ENCODE measurements at places on chromosomes 4 and X. TPM values are rescaled to one million over a fixed set of nuclear protein-coding genes. Genes with fewer than 3 reads are reported as not detected.

- DNase-seq, result peak; percentile 76
Measured at GRCh38 chr4:104826171-104826570, 320.5 kb upstream of the TET2 start.

Gene CLNK
- polyA plus RNA-seq, result not detected

Gene SULT1E1
- 0.65 TPM for polyA plus RNA-seq

DNA sequence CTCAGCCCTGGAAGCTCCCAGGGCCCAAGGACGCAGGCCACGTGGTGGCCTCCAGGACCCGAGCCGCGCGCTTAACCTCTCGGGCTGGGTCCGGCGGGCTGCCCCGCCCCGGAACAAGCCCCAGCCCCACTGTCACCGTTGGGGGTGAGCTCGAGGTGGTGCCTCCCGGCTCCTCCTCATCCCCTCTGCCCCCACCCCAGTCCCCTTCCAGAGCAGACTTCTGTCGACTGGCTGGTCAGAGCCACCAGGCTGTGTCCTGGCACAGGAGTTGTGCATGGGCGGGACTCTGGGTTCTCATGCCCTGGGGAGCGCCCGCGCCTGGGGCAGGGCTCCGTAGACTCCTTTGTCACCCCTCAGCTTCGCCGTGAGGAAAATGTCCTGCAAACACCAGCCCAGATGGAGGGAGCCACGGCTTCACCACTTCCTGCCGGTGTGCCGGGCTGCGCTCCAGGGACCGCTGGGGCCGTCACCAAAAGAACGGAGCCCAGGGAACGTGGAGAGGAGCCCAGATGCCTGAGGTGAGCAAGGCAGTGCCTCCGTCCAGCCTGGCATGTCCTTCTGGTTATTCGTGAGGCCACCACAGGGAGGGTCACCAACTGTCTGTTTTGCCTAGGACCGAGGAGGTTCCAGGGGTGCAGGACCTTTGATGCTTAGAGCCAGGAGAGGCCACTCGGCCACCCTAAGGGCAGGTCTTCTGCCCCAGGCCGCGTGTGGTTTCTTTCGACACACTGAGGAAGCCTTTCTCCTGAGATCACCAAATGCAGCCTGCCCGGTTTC lies 7.1 kb upstream of the RGS12 start:
- DNase-seq, result no peak

Gene PAGE4
- polyA plus RNA-seq, result not detected

Gene EFHC2
- polyA plus RNA-seq, result 0.18 TPM

Gene HDX
- polyA plus RNA-seq, result 1.1 TPM

GRCh38 chr4:38017609-38018008 lies 57.4 kb downstream of the PTTG2 start:
- no peak for DNase-seq

- DNase-seq, result no peak
Measured at GRCh38 chrX:125198546-125198945, 121.1 kb upstream of the TEX13C start.

DNA sequence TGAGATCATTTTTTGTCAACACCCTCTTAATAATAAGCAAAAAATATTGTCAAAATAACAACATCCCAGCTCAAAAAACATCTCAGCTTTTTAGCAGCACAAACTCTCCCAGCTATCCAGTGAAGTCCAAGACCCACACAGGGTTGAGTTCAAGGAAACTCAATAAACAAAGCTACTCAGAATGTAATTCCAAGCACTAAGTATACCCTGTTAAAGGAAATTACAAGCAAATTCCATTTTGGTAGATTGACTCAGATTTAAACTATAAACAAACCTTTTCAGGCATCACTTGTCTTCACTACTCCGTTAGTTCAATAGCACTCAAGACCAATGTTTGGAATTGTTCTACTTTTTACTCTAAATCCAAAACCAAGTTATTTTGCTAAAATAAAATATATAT lies 506.0 kb upstream of the INTU start:
- no peak for DNase-seq

- no peak for DNase-seq
Measured at GRCh38 chr4:2292646-2293108, 30.8 kb upstream of the MXD4 start.

DNA sequence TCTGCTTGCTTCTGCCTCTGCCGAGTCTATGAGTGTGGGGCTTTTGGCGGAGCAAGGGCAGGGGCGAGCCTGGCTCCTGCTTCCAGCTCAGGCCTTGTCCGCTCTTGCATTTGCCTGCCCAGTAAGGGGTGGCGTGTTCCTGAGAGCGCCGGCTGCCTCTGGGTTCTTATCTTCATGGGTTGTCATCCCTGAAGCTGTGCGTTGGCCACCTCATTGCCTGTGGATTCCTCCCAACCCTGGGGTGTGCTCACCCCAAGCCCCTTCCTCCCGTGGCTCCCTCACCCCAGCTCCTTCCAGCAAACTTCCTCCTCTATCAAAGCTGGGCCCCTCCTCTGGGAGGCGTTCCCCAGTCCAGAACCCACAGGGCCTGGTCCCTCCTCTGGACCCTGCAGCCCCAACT lies 17.5 kb downstream of the SH3BP2 start:
- DNase-seq, result no peak

Gene SHOX
- not detected for polyA plus RNA-seq

DNA sequence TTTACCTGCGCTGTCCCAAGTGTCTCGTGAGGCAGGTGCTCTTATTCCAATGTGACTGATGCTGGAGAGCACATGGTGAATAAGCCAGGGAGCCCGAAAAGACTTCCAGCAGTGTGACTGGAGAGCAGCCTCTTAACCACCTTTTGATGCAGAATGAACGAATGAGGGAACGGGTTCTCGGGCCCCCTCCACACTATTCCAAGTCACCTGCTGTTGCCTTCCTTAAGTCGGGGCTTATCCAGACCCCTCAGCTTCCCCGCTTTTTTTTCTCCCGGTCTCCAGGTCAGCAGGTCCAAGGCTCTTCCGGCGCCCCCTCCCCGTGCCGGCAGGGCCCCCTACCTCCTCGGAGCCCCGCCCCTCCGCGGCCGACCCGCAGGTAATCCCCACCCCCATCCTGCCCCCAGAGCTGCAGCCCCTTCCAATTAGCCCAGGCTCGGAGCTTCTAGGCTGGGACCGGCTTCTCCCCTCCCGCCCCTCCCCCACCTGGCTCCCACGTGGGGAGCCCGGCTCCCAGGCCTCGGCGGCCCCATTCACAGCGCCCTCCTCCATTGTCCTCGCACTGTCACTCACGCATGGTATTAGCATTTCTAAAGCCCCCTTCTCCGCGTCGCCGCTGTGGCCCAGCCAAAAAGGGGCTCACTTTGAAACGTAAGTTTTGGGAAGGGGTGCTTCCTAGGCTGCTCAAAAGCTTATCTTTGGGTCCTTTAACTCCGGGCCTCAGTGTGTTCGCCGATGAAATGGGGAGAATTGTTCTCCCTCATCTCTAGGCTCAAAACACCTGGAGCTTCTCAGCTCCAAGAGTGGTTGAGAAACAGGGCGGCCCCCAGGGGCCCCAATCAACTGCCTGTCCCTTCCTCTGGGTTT lies 56.2 kb upstream of the PJA1 start:
- no peak for DNase-seq

- DNase-seq, result no peak
Measured at GRCh38 chr4:108885211-108885610, 122.4 kb upstream of the ETNPPL start.

DNA sequence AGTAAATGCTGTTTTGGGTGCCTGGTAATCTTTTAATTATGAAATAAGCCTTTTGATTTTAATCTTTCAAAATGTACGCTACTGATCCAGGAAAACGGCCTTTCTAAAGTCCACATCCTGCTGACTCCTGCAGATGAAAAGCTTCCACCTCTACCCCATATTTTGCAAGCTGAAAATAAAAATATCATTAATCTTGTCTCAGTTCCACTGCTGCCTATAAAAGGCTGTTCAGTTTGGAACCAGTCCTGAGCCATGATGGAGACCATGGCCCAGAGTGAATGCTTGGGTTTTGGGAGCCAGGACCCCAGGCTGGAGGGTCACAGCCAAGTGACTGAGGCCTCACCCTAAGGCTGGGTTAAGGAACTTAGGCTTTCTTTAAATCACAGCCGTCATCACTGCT lies 110.8 kb downstream of the AFF1 start:
- no peak for DNase-seq

GRCh38 chr4:950136-951020 lies 18.1 kb downstream of the TMEM175 start:
- no peak for DNase-seq

DNA sequence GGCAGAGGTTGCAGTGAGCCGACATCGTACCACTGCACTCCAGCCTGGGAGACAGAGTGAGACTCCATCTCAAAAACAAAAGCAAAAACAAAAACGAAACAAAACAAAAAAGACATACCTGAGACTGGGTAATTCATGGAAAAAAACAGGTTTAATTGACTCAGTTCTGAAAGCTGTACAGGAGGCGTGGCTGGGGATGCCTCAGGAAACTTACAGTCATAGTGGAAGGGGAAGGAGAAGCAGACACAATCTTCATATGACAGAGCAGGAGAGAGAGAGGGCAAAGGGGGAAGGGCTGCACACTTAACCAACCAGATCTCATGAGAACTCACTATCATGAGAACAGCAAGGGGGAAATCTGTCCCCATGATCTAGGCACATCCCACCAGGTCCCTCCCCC lies 229.5 kb downstream of the STK32B start:
- no peak for DNase-seq
